SIG-M5 (cell line): ENCODE measurements at places on chromosomes 6 and 20.

GRCh38 chr6:122180132-122180531, 219.3 kb upstream of the HSF2 start:
- no peak for DNase-seq

DNA sequence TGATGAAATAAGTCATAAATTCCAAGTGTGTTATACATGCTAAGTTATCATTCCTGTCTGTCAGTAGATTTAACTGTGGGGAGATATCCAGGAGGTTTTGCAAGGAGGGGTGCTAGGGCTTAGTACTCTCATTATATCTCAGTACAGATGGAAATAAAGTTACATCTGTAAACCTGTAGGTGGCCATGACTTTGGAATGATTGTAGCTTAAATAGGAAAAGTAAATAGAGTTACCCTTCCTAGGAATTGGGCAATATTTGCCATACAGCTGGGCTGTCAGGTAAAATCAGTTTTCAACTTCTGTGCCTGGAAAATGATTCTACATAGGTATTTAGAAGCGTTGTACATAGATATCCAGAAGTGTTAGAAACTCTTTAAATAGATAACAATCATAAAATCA, 19.8 kb upstream of the TGM3 start:
- no peak for DNase-seq

DNA sequence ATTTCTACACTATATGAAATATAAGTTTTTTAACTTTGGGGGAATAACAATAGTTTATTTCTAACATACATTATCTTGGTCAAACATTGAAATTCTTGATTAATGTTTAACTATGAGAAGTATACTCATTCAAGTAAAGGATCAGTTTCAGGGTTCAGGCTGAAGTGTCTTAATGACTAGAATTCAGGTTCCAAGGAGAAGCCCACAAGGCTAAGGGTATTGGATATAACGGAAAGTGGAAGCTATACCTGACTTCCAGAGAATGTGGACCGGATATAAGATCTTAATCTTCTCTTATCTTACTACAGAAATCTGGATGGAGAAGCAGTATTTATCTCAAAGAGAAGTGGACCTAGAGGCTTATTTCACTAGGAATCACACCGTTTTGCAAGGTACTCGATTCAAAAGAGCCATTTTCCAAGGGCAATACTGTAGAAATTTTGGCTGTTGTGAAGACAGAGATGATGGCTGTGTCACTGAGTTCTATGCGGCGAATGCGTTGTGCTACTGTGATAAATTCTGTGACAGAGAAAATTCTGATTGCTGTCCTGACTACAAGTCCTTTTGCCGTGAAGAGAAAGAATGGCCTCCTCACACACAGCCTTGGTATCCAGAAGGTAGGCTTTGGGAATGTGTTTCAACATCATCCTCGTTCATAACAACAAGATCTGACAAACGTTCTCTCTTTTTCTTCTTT, at the start of gene TINAG:
Gene TINAG (plus strand): TSS at position 153 of the 697 bp plus-strand sequence. CDS start 110 bp downstream, at position 263.
- no peak for DNase-seq

GRCh38 chr6:39793516-39793915, 1.3 kb downstream of the DAAM2 start:
- no peak for DNase-seq

- DNase-seq, result no peak
Observed at GRCh38 chr6:134195985-134196384, 121.9 kb downstream of the SGK1 start.

GRCh38 chr6:35297601-35298481, at the start of gene DEF6:
DEF6 (plus strand) TSS chr6:35297818; CDS start chr6:35297857, 39 bp downstream.
- peak; percentile 58 for DNase-seq

DNA sequence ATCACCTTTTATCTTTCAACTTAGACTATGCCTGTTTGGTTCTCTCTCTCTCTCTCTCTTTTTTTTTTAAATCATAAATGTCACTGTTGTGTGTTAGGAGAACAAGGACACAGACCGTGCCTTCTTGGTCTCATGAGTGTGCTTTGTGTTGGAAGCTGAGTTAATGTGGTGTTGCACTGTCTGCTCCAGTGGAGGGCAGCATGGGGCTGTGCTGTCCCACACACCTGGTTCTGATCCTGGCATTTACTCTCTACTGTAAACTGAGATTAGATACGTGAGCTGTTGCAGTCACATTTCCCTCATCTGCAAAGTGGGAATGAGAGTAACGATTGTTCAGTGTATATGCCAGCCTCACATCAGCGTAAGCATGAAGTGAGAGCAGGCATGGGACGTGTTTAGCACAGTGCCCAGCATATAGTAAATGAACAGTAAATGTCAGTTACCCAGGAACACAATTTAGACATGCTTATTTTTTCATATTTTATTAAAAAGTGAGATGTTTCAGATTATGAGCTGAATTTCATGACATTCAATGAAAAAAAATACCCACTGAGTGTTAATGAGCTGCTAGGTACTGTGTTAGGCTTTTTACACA, 161.1 kb downstream of the FARS2 start:
- no peak for DNase-seq

GRCh38 chr6:51396583-51396982, 577.9 kb downstream of the TFAP2B start:
- no peak for DNase-seq

DNA sequence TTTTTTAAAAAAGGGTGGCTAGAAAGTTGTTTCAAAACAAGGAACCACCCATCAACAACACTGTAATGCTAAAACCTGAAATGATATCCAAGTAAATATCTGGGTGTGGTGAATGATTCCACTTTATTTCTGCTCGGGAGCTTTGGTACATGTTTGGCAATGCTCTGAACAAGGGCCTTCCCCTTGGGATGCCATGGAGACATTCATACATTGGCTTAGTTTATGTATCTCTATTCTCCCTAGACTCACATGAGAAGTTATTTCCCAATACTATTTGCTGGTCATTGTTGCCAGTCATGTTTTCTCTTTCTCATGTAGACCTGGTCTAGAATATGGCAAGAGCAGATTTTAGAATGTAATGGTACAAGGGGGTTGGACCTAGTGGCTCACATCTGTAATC, 22.9 kb downstream of the ADTRP start:
- no peak for DNase-seq

DNA sequence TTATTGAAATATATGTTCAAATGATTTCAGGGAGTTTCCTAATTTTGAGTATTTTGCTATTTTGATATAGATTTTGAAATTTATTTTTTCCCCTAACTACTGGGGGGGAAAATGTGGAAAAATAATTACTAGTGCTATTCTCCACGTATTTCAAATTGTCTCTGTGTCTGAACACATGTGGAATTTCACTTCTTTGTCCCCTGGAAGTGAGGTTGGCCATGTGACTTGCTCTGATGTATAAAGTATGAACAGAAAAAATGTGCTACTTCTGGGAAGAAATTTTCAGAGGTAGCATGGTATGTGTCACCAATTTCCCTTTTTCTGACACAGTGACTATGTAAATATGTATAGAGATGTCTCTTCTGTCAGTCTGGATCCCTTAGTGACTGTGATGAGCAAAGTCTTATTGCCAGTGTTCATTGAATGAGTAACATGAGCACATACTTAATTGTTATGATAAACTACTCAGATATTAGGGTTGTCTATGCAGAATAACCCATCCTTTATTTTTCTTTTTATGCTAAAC, 215.4 kb upstream of the CCN2 start:
- no peak for DNase-seq

- no peak for DNase-seq
Observed at GRCh38 chr20:32792316-32792715, 27.4 kb upstream of the MAPRE1 start.

GRCh38 chr20:57695940-57696339, 13.9 kb downstream of the PMEPA1 start:
- DNase-seq, result no peak

- DNase-seq, result no peak
Observed at GRCh38 chr6:118297821-118298220, 250.3 kb upstream of the PLN start.

GRCh38 chr6:27321901-27322300, 9.8 kb upstream of the POM121L2 start:
- no peak for DNase-seq

DNA sequence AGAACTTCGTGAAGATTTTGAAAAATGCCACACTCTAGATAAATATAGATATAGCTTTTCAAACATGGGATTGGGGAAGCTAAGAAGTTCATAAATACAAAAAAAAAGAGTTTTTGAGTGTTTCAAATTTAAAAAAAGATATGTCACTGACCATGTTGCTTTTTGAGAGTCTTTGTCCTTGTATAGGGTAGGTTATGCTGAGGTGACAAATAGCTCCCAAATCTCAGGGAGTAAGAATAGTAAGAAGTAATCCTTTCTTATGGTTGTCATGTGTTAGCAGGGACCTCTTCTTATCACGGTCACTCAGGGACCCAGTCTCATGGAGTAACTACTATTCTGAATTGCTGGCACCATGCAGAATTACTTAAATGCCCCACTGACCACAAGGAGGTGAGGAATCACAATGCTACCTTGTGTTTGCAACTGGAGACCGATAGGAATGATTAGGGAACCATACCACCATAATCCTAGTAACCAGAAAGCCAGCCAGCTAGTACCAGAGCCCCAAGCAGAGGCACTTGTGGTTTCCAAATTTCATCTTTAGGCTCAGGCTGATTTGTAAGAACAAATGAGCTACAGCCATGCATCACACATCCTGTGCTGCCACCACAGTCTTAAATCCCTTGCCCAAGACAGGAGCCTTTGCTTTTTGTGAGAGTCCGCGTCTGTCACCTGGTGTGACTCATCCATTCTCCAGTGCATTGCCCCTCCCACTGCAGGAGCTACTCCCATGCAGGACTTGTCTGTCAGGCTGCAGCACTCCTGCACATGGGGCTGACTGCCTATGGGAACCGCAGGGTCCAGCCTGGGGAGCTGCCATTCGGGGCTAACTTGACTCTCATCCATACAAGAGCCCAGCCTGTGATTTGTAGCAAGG, 42.4 kb upstream of the ADGRF4 start:
- DNase-seq, result no peak

GRCh38 chr6:146868671-146869209, 270.0 kb downstream of the ADGB start:
- DNase-seq, result no peak

DNA sequence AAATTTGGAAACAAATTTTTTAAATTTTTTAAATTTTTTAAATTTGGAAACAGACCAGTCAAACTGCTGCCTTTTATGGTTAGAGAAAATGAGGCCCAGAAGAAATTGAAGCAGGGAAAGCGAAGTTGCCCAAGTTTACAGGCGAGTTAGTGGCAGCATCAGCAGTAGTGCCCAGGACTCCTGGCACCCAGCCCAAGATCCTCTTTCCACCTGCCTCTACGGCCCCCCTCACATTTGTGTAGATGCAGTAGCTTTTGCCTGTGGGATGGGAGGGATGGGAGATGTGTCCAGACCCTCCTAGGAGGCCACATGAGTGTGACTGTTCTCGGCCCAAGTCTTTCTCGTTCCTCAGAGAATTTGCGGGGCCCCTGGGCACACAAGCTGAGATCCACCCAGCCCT, 49.8 kb downstream of the HNF4A start:
- no peak for DNase-seq

- no peak for DNase-seq
Observed at GRCh38 chr6:140816681-140817080, 1316.0 kb upstream of the GJE1 start.

DNA sequence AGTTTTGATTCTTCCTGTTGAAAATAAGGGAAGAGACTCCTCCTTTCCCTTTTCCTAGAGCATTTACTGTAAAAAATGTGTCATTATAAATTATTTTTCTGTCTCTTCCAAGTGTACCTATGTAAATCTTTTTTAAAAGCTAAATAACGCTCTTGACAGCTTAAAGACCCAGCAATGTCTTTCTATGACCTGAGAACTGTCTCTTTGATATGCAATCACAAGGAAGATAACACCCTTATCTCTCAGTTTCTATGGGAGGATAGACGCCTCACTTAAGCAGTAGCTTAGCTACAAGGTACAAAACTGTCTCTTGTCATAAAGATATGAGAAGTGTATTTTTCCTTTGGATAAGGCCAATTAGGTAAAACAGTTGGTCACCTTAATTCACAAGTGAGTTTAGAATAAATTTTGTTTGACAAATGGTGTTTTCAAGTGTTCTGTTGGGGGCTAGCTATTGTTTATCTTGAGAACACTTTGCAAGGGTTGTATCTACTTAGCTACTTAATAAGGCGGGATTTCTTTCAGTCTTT, 980.6 kb upstream of the EYS start:
- no peak for DNase-seq

- no peak for DNase-seq
Observed at GRCh38 chr6:6880745-6881437, 226.9 kb upstream of the RREB1 start.

- DNase-seq, result no peak
Observed at GRCh38 chr6:24831771-24832716, 33.3 kb upstream of the ARMH2 start.

DNA sequence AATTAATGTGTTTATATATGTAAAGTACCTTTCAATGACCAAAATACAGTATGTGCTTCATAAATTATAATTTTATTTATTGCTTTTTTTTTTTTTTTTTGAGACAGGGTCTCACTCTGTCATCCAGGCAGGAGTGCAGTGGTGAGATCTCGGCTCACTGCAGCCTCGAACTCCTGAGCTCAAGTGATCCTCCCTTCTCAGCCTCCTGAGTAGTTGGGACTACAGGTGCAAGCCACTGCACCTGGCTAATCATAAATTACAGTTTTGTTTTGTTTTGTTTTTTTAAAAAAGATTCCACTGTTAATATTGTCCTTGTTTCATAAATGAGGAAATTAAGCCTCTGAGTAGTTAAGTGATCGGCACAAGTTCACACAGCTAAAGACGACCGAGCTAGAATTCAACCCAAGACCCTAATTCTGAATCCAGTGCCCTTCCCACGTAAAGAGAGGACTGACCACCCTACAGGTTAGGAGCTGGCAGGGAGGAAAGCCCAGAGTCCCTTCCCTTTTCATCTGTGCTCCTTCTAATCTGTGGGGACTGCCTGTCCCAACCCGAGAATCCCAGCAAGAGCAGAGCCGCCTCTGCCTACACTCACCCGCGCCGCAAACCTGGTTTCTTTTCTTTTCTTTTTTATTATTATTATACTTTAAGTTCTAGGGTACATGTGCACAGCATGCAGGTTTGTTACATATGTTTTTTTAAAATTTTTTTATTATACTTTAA, 8.5 kb upstream of the GDF5 start:
- no peak for DNase-seq

DNA sequence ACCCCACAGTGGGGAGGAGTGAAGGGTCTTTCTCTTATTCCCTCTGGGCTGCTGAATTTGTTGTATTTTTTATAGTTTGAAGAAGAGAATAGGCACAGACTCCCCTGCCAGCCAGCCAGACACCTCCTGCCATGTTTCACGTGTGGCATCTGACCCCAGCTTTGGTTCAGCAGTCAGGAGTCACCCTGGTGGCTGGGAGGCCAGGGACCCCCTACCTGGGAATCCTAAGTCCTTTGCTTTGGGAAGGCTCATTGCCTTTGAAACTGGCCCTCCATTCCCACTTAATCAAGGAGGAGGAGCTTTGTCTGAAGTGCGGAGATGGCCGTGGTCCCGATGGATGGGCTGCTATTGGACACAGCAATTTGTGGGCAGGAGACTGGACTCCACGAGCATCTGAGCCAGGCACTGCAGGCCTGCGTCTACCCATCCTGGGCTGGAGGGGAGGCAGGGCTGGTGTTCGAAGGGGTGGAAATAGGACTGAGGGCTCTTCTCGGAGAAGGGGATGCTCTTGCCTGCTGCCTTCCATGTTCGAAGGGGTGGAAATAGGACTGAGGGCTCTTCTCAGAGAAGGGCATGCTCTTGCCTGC, 196.1 kb downstream of the DLL1 start:
- no peak for DNase-seq
